NCI-H510A (cell line): ENCODE measurements at places on chromosomes 6 and 20.

DNA sequence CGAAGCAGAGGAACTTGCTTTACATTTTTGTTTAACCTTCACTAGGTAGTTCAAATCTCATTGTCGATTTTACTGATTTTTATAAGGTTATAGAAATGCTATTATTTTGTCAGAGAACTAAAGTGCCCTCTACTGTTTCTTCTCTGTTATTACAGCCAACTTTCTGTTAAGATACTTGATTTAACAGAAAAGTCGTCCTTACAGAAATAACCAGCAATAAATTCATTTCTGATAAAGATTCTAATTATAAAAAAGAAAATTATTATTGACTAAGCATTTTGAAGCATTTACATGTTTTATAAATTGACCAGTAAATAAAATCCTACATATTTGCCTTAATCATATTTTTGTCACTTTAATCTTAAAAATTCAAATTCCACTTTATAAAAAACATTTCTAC, 60.8 kb downstream of the OGFRL1 start:
- no peak for DNase-seq

DNA sequence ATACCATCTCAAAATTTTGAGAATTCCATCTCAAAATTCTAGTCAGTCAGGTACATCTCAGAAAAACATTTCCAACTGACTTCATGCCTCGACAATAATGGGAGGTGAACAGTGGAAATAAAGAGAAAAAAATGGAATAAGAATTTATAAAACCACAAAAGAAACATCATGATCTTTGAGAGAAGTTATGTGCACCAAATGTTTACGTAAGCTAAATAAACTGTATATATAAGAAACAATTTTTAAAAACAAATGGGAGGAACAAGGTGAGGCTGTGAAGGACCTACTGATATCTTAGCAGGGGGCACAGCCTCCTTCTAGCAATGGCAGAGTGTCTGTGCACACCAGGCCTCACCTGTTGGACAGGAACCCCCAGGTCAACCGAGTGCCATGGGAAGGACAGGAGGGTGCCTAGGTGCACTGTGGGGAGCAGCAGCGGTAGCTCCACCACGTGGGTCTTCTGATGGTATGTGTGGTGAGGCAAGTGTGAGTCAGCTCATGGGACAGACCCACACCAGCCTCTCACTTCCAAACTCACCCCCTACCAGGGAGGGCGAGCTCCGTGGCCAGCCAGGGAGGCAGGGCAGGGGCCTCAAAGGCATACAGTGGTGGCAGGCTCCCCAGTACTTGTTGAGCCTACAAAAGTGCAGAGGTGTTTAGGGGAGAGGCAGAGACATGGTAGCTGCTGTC, 23.2 kb downstream of the DIDO1 start:
- DNase-seq, result no peak

DNA sequence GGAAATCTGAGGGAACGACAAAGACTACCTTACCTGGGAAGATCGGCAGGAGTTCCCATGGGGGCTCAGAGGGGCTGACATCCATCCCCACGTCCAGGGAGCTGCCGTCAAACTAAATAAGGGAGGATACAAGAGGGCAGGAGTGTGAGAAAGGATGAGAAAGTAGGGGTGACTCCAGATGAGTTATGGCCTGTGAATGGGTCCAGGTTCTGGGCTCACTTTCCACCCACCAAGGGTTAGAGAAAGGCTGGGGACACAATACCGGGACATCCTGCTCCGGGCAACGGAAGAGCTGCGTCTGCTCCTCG, 683 bp downstream of the ATF6B start:
- no peak for DNase-seq

DNA sequence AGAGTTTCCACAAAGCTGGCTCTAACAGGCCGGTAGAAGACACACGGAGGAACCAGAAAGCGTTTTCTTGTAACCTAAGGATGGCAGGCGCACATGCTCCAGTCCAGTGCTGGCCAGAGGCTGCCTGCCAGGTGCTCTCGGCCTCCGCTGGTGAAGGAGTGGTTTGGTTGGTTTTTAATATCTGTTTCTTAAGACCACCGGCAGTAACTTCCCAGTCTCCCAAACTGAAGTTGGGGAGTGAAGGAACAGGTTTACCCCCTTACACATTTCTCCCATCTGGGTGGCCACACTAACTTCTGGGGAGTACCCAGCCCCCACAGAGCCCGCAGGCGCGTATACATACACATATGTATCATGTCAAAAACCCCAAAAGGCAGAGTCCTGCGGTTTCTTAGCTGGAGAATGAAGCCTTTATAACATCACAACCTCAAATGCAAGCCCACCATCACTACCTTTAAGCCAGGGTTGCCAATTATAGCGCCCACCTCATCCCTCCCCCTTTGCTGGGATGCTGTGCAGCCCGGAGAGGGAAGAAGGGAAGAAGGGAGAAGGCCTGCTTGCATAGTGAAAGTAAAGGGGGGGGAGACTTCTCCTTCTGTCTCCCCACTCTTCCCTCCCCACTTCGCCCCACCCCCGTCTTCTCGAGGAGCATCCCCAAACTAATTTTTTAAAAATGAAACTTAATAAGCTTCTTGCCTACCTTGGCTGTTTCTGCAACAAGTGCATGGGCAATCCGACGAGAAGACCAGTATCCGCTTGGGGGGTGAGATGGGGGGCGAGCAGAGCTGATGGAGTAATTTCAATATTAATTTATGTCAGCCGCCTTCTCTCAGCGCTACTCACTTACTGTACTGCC, 1.0 kb downstream of the TRERF1 start:
- DNase-seq, result no peak
